Activated T-helper 2 cell treated with anti-CD3 and anti-CD28 coated beads, Interferon-gamma antibody, Interleukin-2, Interleukin-4, amounts not matched to agents 10 μg/mL and 5 μg/mL and 100 μg/mL, durations not matched to agents 14 hours and 24 hours and 36 hours (primary cell): ENCODE measurements at places on chromosomes 3 and 15.

GRCh38 chr3:79558943-79559342 is 208.9 kb downstream of the ROBO1 start:
- H3K27ac ChIP-seq: no peak overlapping the region
- no peak overlapping the region for H3K4me3 ChIP-seq
- no peaks in the 10 kb centered on the region for H3K36me3 ChIP-seq
- no peaks in the 10 kb centered on the region for H3K27me3 ChIP-seq
- no peaks in the 10 kb centered on the region for H3K4me1 ChIP-seq
- DNase-seq: no peak

- DNase-seq: no peak
- no peak overlapping the region for H3K27ac ChIP-seq
- no peaks in the 10 kb centered on the region for H3K27me3 ChIP-seq
- peaks cover 3% of the 10 kb centered on the region for H3K4me1 ChIP-seq
Measured at GRCh38 chr3:66259566-66260255, 38.9 kb downstream of the SLC25A26 start.

GRCh38 chr3:111782447-111782782 is 76.7 kb upstream of the PHLDB2 start:
- H3K36me3 ChIP-seq: no peaks in the 10 kb centered on the region
- no peak overlapping the region for H3K27ac ChIP-seq
- H3K27me3 ChIP-seq: peaks cover 7% of the 10 kb centered on the region
- H3K4me3 ChIP-seq: no peak overlapping the region

DNA sequence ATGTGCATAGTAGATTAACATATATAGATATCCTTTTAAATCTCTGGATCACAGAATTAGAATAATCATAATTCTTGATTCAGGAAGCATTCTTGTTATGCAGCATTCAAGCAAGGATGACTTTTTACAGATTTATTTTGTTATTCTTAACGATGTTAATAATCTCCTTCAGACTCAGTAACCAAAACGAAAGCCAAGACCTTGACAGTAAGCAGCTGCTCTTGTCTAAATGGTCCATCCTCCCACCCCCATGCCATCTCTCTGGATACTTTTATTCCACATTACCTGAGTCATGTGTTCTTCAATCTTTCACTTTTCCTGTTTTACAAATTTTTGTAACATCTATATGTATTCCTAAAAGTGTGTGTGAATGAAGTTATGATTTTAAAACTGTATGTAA is 33.3 kb upstream of the GPR171 start:
- peaks cover 1% of the 10 kb centered on the region for H3K27me3 ChIP-seq
- H3K4me3 ChIP-seq: no peak overlapping the region
- H3K4me1 ChIP-seq: peaks cover 9% of the 10 kb centered on the region
- H3K27ac ChIP-seq: no peak overlapping the region
